ENCODE measurements at places on chromosomes 6 and 20.

DNA sequence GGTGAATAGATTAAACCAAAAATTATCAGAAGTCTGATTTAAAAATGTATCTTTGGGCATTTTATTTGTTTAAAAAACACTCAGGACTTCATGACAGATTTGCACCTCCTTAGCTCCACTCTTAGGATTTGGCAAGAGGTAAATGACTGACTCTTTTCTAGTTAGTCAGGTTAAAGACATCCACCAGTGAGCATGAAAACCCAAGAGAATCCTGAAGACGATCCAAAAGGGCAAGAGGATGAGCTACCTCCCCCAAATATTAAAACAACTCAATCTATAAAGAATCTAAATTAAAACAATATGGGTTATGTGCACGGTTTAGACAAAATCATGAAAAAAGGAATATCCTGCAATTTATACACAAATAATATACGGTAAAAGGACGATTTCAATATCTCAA is 89.4 kb upstream of the OPRM1 start:
- no peak for DNase-seq

GRCh38 chr20:32238483-32239425 is 31.1 kb downstream of the POFUT1 start:
- no peak for DNase-seq

DNA sequence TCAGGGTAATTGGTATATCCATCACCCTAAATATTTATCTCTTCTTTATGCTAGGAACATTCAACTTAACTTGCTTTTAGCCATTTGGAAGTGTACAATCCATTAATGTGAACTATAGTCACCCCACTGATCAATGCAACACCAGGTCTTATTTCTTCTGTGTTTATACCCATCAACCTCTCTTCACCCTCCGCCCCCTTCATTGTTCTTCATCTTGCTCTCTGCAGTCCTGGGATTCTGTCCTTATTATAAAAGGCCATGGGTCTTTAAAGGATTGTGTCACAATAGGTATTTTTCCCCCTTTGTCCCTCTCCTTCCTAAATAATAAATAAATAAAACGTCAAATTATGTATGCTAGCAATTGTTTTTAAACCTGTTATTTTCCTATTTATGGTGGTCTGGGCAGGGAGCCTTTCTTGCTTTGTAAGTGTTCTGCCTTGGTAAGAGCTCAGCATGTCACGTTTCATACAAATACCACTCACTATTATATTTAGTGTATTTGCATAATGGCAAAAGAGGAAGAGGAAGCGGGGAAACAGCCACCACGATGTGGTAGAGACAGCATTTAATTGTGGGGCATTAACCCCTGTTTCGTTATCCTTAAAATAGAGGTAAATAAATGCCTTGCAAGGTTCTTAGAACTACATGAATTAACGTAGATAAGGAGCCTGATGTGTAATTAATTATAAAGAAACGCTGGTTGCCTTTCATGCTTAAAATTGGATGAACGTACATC is 1.9 kb downstream of the ABRACL start:
- no peak for DNase-seq

DNA sequence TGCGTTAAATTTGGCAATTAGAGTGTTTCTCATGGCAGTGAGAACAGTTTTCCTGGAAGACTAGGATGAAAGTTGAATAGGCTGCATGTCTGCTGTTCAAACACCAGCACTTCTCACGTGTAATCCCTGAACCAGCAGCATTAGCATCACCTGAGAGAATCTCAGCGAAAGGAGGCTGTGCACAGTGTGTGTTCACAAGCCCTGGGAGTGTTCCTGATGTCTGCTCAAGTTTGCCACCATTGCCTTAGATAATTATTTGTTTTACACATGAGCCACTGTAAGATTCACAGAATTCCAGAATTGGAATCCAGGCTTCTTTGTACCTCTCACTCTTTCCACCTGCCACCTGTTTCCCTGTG is 117.3 kb downstream of the JARID2 start:
- no peak for DNase-seq

GRCh38 chr6:6543181-6543879 is 45.2 kb upstream of the LY86 start:
- no peak for DNase-seq

DNA sequence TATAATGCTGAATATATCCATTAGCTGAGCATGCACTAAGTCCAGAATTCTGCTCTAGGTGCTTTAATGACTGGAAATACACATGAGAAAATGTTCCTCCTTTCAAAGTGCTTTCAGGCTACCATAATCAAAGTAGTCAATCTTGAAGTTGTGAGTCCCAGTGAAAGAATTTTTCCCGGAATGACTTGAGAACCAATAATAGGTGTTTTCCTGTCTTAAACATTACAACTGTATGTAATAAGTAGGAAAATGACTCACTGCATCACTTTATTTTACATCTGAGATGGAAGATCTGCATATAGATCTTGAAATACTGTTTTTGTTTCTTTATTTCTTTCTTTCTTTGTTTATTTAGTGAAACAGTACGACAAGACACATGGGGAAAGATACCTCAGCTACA is 437.4 kb upstream of the JAG1 start:
- no peak for DNase-seq
